ENCODE measurements at places on chromosomes 7 and 10.
A peak's percentile ranks its signal among the peaks of the same experiment; 100 is the strongest.

DNA sequence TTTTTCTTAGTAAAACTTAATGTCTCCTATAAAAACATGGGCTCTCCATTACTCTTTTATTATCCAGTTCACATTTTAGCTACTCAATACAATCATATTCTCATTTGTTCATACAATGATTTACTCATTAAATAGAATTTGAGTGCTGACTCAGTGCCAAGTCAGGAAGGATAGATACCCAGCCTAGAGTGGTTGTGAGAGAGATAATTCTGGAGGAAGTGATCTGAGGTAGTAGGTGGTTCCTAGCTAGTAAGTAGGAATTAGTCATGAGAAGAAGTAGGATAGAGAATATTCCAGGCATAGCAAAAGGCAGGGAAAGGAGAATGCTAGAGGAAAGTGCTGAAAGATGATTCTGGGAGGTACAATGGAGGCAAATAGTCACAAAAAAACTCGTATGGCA, 133.5 kb upstream of the MBL2 start:
- DNase-seq: no peak

GRCh38 chr10:101897633-101898032, 54.0 kb upstream of the KCNIP2 start:
- DNase-seq: peak; percentile 60

GRCh38 chr10:13709931-13710650, 123.3 kb downstream of the PRPF18 start:
- peak; percentile 25 for DNase-seq

GRCh38 chr7:4325732-4326131, 356.4 kb upstream of the FOXK1 start:
- no peak for DNase-seq

GRCh38 chr7:38398725-38399321, 125.4 kb upstream of the TARP start:
- DNase-seq: peak; percentile 15

DNA sequence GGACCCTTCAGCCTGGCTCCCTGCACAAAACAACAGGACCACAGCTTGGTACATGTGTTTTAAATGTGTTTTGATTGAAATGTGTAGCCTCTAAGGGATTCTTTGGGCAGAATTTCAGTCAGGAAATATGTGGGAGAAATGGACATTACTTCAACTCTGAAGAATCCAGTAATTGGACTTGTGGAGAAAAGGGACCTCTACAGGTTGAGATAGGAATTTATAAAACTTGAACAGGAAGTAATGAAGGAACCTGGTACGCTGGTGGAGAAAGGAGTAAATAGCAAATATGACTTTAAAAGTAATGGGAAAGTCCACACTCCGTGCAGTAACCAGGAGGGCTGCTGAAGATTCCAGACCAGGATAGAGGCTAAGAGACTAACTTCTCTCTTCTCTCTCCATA, 220.5 kb downstream of the LHFPL3 start:
- DNase-seq: no peak

GRCh38 chr10:60606343-60607080, 171.8 kb upstream of the CDK1 start:
- no peak for DNase-seq

GRCh38 chr7:78594156-78594555, 795.6 kb downstream of the PHTF2 start:
- DNase-seq: no peak

GRCh38 chr10:125441151-125441550, 241.8 kb downstream of the TEX36 start:
- DNase-seq: no peak

DNA sequence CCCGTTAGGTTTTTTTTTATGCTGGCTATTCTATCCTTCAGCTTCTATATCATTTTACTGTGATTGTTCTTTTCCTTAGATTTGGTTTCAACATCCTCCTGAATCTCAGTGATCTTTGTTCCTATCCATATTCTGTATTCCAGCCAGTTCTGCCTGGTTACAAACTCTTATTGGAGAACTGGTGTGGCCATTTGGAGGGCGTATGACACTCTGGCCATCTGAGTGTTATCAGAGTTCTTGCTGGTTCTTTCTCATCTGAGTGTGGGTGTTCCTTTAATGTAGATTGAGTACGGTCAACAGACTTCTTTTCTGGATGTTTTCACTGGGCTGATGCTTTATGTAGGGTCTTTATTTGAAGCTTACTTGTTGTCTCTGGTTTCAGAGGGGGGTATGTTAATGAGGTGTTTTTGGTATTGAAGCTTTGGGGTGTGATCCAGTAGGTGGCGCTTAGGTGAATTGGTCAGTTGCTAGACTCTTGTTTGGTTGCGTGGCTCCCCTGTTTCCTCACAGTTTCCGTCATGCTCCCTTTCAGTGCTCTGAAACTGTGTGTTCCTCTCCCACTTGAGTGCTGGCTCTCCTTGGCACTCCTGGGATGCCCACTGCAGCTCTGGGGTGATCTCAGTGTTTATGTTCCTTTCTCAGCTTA, 80.7 kb downstream of the FANK1 start:
- no peak for DNase-seq

GRCh38 chr7:111887734-111888133, 318.5 kb downstream of the DOCK4 start:
- no peak for DNase-seq

- DNase-seq: no peak
These were observed at the start of gene VENTX for GRCh38 chr10:133237588-133238465. Gene VENTX, plus strand, starts transcription at chr10:133237855. Its CDS starts 60 bp downstream, at chr10:133237915.

GRCh38 chr7:126801733-126802132, 451.0 kb downstream of the GRM8 start:
- DNase-seq: no peak

- no peak for DNase-seq
These were observed 563.1 kb downstream of the LRMDA start for GRCh38 chr10:75994357-75995040.

DNA sequence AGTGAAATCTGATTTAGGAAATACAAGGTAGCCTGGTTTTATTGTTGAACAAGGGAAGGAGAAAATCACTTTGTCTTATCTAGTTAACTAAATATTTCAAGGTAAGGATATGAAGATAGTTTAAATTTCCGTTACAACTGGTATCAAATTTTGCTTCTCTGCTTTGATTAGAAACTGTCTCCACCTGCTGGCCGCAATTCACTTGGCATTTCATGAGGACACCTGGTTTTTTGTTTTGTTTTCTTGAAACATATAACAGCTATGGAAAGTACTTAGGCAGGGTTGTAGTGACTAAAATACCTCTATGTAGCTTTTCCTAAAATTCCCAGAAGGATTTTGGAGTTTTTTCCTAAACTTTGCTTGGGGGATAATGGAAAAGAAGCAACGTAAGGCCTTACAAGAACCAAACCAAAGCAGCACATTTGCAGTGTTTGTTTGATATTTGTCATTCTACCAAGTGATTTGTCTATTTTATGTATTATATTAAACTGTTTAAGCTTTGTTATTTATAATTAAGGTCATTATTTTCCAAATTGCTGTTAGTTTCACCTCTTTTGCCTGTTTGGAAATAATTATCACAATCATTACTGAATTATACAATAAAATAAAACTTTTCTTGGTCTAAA, 73.6 kb downstream of the AHCYL2 start:
- DNase-seq: peak; percentile 55

GRCh38 chr7:143487061-143487460, 9.4 kb downstream of the TAS2R41 start:
- no peak for DNase-seq

DNA sequence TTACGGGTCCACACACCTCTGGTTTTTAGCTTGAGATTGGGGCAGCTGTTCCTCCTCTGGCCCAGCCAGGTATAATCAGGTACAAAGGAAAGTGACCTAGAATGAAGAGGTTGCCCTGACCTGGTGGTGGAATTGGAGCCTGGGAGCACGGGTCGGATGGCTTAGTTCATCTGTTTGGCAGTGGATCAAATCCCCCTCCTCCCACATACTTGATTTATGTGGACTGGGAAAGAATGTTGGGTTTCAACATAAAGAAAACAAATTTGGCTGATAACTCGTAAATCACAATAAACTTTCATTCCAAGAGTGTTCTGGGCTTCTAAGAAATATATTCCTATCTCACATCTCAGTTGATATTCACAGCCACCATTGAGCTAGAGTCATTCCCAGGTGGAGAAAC, 186.8 kb downstream of the CUX1 start:
- no peak for DNase-seq

GRCh38 chr10:2761311-2761710, 306.0 kb upstream of the PFKP start:
- DNase-seq: no peak

DNA sequence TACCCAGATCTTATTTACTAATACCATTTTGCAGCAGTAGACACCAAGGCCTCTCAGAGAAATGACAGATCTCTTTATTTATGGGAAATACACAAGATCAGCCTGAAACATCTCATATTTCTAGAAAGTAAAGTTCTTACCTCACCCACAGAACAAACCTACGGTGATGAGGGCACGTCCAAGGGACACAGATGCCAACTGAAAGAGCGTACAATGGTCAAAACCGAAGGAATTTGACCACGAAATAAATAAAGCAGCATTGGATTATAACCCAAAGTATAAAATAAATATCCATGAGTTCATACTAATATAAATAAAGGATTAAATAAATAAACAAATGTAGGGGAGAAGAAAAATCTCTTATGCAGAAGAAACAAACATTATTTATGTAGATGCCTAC, 747.0 kb downstream of the TNS3 start:
- no peak for DNase-seq

- DNase-seq: peak; percentile 55
These were observed 110.7 kb downstream of the RALA start for GRCh38 chr7:39733881-39734632.

- DNase-seq: no peak
These were observed 988 bp upstream of the CD36 start for GRCh38 chr7:80637454-80637853.

DNA sequence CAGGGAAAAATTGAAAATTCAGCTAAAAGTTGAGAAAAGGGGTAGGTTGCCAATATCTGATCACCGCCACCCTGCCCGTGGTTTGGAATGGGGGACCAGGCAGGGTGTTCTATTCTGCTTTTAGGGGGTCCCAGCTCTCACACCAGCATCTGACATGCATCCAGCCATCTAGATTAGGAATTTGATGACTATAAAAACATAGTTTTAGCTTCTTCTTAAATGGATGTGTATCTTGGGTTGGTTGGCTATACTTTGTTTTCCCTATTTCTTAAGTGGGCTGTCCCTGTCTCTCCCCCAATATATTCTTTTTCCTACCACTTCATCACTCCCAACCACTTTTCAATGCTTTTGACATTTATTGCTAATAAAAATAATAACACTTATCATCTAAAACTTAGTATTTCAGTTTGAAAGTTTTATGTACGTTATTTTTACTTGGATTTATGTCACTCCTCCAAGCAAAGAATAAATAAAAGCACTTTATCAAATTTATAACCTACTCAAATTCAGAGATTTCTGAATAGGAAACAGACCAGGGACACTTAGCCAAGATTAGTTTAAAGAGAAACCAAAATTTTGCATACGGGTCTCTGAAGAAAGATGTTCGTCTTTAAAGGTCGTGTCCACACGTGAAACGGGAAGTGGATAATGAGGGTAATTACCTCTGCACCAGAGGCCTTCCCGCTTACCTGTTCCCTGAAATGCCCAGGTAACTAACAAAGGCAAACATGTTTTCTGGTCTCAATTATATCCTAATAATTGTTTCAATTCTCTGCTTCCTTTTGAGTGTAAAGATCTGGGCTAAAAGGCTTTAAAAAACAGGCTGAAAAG, 233.2 kb upstream of the AUTS2 start:
- DNase-seq: no peak

- DNase-seq: no peak
These were observed 19.1 kb downstream of the ADAM8 start for GRCh38 chr10:133257489-133258065.

- no peak for DNase-seq
These were observed 77.9 kb upstream of the SAMD8 start for GRCh38 chr10:75033399-75034130.

- peak; percentile 88 for DNase-seq
These were observed at the start of gene TMEM184A for GRCh38 chr7:1555813-1556543. Gene TMEM184A, minus strand, starts transcription at chr7:1556205. Its CDS starts 721 bp downstream, at chr7:1555484.

DNA sequence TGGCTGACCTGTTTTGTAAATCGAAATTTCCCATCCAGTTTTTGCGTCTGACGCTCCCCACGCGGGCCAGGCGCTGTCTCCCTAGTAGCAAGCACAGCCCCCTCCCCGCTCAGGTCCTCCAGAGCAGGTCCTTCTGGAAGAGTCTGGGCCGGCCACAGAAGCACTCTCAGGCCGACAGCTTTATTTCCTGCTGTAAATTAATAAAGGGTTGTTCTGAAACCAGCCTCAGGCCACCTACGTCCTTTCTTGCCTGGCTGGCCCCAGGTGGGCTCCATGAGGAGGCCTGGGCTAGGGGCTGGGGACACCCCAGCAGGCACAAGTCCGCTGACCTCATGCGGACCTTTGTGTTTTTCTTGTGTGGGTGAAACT, 35.2 kb downstream of the CAMK2B start:
- no peak for DNase-seq

DNA sequence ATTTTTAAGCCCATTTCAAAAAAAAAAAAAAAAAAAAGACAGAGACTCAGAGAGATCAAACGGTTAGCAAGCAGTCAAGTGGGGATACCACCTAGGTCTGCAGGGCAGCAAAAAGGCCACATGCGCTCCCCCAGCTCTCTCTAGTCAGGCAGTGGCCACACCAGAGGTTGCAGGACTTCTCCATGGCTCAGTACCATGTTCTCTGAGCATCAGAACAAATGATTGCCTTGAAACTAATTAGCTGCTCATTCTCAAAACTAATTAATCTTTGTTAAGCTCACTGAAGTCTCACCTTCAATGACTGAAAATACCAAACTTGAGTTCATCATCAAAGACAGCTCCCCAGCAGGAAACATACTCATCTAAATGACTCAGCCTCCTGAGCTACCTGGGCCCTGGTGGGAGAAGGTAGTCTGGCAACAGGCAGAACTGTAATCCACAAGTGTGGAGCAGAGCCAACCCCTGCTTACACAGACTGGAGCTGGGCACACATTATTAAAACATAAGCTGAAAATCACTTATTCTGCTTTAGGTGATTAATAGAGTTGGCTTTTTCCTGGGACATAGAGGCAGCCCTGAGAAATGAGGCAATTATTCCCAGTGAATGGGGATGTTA, 319.6 kb downstream of the GRID1 start:
- no peak for DNase-seq

DNA sequence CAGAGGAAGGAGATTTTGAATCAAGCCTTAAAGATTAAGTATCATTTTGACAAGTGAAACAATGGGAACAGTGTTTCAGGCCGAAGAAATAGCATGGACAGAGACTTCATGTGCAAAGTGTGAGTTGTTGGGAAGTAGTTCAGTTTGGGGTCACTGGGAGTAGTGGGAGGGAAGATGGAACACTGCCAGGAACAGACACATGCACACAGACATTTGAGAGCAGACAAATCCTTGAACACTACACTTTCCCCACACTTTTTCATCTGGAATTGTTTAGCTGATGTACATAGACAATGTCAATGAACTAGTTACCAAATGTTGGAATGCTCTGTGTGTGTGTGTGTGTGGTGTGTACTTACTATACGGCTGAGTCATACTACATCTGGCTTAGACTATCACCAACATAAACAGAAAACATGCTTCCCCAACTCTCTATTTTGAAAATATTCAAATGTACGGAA, 52.4 kb upstream of the LRRC17 start:
- no peak for DNase-seq

DNA sequence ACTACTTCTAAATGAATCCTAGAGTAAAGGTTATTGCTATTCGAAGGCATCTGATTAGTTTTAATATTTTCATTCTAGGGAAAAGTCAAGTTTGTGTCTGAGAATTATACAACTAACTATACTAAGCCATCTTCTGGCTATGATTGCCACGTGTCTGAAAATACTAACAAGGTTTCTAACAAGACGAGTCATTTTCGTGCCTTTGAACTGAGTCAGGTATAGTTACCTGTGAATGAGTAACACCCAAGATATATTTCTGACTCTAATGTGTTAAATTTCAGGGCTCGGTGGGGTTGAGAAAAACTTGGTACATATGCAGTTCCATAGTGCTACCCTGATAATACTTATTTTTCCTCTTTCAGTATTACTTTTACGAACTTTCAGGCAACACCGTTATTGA, 35.5 kb downstream of the TASOR2 start:
- no peak for DNase-seq

Data from DMS79 treated with DMSO at 0.1 percent for 48 hours (cell line).